NCI-H2227 treated with DMSO at 0.1 percent for 48 hours (cell line): ENCODE measurements at places on chromosomes 16 and 17.

DNA sequence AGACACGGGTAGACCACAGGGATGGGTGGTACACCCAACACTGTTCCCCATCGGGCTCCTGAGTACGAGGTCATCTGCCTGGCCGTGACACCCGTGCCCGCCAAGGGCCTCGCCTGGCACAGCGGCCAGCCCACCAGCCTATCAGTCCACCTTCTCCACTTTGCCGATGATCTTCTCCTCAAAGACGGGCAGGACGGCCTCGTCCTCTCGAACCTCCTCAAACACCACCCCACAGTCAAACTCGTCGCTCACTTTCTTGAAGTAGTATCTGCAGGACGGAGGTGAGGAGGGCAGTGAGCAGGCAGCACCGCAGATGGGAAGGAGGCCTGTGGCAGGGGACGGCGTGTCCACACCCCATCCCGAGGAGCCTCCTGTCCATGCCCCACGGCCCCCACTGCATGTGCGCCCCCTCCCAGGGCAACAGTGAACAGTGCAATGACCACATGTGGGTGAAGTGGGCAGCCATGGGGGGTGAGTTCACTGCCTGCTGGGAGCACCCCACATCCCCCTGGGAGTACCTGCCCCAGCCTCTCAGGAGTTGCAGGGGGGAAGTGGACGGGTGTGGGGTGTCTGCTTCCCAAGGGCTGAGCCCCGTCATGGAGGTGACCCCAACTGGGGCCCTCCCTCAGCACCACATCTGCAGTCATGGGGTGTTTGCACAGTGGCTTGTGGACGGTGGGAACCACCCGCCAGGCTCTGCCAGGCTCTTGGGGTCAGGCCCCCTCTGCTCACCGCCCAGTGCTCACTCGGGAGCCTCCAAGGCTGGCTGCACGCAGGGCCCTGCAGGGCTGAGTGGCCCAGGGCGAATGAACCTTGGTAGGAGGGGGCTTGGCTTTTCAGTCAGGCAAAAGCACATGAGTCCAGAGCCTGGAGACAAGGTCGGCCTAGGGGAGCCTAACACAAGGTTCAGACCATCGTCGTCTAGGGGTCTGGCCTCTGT is 5.3 kb downstream of the PDIA2 start:
- DNase-seq, result no peak

DNA sequence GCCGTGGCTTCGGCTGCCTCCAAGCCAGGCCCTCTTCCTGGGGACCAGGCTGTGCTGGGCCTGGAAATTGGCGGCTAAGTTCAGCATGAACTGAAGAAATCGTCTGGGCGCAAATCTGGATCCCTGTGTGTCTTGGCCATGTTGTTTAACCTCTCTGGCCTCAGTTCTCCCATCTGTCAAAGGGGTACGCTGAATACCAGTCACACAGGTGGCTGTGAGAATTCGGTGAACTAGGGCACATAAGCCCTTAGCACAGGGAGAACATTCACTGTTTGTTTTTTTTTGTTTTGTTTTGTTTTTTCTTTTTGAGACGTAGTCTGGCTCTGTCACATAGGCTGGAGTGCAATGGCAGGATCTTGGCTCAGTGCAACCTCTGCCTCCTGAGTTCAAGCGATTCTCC is 19.0 kb downstream of the LASP1 start:
- DNase-seq, result no peak

DNA sequence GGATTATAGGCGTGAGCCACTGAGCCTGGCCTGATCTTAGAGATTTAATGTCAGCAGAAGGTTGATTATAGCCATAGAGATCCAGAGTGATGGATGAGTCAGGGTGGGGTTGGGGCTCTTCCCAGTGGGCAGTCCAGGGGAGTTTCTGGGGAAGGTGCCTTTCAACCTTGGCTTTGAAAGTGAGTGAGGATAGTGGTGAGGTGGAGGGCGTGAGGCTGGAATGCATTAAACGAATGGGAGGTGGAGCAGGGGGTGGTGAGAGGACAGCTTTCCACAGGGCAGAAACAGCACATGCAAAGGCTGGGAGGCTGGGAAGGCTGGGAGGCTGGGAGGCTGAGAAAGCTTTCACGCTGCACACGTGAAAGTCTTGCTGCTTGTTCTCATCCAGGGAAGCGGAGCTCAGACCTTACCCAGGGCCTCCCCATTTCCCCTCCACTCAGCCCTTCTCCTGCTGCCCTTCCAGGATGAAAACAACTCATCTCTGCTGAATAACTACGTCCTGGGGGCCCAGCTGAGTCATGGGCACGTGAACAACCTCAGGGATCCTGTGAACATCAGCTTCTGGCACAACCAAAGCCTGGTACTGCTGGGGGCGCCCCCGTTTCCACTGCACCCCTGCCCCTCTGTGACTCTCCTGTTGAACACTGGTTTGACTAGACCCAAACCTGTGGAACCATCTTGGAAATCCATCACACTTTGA is 22.3 kb downstream of the ADGRG5 start:
- DNase-seq, result no peak

- no peak for DNase-seq
These were observed 208.4 kb upstream of the IRX5 start for GRCh38 chr16:54722210-54722676.

GRCh38 chr17:80873307-80873951 is 118.2 kb upstream of the CHMP6 start:
- DNase-seq, result no peak

- no peak for DNase-seq
These were observed 10.3 kb downstream of the HIC1 start for GRCh38 chr17:2064980-2065785.

DNA sequence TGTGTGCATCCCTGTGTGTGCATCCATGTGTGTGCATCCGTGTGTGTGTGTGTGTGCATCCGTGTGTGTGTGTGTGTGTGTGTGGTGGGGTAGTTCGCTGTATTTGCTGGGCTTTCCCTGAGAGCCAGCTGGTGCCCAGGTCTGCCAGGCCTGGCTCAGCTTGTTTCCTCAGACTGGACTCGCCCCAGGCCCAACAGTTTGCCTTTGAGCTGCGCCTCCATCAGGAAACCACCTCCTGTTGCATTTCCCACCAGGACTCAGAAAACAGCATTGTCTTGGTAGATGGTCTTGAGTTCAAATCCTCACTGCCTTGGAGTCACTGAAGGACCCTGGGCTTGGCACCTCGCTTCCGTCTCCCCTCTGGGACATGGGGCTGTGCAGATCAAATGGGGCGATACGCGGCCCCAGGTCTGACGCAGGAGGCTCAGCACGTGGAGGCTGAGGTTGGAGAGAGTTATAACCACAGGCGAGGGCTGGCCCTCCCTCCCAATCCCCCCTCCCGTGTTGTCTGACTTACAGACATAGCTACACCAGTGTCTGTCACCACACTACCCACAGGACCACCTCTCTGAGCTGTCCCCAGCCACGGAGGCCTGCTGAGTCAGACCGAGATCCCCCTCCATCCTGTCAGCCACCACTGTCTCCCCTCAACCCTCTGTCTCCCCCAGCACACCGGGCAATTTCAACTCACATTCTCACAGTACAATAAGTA is 4.7 kb downstream of the ITGAE start:
- DNase-seq, result no peak

DNA sequence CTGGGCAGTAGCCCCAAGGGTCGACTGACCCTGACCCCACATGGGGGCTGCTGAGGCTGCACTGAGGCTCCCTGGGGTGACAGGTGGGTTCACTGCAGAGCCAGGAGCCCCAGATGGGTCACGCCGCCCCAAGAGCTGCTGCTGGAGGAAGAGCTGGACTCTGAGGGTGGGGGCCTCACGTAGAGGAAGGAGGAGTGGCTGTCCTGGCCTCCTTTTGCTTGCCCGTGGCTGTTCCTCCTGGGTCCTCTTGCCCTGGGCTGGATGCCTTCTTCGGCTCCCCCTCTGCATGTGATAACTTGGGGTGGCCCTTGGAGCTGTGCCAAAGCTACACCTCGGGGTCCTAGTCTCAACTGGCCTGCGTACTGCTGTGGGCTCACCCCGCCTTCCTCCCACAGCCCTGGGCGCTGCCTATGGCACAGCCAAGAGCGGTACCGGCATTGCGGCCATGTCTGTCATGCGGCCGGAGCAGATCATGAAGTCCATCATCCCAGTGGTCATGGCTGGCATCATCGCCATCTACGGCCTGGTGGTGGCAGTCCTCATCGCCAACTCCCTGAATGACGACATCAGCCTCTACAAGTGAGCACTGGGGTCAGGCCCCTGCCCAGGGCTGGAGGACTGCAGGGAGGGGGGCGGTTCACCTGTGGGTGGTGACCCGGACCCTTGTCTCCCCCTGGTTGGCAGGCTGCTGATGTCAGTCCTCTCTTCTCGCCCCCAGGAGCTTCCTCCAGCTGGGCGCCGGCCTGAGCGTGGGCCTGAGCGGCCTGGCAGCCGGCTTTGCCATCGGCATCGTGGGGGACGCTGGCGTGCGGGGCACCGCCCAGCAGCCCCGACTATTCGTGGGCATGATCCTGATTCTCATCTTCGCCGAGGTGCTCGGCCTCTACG is 1.1 kb upstream of the AMDHD2 start:
- no peak for DNase-seq

DNA sequence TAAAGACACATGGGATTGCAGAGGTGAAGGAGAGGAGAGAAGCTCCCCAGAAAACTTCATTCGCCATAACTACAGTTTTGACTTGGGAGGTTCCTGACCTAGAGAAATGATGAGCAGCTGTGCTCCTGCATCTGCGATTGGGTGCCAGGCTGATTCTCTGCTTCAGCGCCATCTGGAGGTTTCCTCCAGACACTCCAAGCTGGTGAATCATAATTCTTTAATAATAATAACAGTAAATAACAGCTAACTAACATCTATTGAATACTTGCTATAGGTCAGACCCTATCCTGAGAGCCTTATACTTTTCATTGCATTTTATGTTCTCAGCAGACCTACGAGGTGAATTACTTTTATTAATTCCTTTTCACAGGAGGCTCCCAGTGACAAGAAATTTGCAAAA is 575.8 kb downstream of the TOX3 start:
- no peak for DNase-seq

DNA sequence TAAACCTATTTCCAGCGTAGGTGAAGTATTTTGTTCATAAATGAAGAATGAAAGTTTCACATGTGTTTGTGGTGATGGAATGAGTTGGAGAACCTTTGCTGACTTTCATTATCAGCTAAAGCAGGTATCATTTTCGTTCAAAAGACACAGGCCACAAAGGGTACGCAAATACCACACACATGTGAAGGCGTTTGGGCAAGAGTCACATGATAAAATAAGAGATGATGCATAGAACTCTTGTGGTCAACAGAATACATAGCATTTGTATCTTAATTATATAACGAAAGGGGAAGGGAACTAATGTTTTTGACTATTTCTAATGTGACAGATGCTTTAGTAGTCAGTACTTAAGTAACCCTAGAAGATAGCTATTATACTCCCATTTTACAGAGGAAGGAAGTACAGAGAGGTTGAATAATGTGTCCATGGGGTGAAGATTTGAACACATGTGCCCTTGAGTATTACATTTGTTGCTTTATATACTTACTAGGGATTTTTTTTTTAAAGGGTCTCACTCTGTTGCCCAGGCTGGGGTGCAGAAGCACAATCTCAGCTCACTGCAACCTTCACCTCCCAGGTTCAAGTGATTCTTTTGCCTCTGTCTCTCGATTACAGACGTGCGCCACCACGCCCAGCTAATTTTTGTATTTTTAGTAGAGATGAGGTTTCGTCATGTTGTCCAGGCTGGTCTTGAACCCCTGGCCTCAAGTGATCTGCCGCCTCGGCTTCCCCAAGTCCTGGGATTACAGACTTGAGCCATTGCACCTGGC is 4.8 kb downstream of the RPA1 start:
- no peak for DNase-seq

DNA sequence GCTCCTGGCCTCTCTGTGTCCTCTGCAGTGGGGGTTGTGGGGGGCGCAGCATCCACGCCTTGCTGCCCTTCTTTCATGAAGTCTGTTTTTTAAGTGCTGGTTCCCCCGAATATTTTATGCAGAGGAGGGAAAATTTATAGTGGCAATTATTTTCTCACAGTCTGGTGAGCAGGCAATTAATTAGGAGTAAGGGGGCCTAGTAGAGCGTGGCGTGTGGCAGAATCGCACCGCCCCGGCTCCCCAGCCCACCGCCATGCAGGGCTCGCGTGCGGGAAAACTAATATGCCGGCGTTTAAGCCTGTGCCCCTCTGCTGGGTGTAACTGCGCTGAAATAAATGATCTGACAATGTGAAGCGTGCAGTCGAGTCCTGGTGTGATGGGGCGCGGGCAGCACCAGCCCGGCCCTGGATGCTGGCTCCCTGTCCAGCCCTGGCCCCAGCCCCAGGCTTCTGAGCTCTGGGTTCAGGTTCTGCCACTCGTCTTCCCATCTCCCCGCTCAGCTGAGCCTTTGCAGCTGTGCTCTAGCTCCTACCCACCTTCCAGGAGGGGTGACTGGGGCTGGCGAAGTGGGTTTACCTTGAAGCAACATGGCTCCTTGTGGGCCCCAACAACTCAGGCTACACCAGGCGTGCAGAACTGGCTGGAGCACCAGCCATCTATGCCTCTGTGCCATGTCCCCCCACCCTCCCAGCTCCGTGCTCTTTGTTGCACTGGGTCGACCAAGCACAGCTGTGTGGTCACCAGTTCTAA is 13.8 kb downstream of the ENGASE start:
- DNase-seq, result no peak

DNA sequence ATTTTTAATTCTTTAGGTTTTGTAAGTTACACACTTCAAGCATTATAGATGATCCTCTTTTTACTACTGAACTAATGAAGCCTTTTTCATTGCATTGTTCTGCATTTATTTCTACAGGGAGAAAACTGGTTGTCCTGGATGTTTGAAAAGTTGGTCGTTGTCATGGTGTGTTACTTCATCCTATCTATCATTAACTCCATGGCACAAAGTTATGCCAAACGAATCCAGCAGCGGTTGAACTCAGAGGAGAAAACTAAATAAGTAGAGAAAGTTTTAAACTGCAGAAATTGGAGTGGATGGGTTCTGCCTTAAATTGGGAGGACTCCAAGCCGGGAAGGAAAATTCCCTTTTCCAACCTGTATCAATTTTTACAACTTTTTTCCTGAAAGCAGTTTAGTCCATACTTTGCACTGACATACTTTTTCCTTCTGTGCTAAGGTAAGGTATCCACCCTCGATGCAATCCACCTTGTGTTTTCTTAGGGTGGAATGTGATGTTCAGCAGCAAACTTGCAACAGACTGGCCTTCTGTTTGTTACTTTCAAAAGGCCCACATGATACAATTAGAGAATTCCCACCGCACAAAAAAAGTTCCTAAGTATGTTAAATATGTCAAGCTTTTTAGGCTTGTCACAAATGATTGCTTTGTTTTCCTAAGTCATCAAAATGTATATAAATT is 53.0 kb downstream of the TUBD1 start:
- no peak for DNase-seq

GRCh38 chr16:23195366-23195978 is 12.9 kb downstream of the SCNN1G start:
- DNase-seq, result no peak

- DNase-seq, result no peak
These were observed 415.0 kb upstream of the XYLT1 start for GRCh38 chr16:17885659-17886207.

- DNase-seq, result no peak
These were observed 129.7 kb upstream of the MYOCD start for GRCh38 chr17:12536021-12536420.

GRCh38 chr16:56964243-56965148 is 2.7 kb downstream of the CETP start:
- DNase-seq, result no peak

GRCh38 chr17:41103896-41104295 is 1.3 kb upstream of the KRTAP4-9 start:
- DNase-seq, result no peak
